ENCODE measurements at places on chromosomes 6 and 20.

DNA sequence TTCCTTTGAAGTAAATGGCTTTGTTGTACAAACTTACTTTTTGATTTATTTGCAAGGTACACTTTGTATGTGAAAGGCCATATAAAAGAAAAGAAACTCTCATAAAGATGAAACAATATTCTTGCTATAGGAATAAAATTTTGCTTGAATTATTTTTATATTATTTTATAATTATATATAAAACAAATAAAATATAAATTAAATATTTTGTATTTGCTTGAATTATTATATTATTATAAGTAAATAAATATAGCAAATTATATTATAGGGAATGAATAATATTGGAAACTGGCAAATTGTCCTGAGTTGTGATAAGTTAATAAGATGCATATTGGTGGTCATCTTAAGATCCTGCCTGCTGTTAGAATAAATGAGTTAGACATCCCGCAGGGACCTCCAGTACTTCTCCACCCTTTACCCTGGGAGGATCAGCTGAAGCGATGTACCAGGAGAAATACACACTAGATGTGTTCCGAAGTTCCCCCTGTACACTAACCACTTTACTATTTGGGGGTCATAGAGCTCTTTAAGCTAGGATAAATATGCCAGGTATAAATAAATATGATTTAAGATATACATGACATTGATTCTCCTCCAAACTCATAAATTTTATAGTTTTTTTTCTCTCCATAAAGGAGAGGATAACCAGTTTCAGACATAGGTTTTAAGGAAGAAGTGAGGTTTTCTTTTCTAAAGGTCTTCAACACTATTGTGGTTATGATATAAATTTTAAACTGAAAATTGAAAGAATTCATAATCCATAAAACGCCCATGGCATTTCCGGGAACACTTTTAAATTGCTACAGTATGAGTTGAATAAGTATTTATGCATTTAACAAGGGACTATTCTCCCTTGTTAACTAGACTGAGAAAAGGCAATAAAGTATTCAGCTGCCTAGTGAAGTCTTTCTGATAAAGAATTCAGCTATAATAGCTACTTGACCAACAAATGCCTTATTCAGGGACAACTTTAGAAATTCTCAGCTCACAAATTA lies 486.3 kb upstream of the MARCKS start:
- no peak for DNase-seq

DNA sequence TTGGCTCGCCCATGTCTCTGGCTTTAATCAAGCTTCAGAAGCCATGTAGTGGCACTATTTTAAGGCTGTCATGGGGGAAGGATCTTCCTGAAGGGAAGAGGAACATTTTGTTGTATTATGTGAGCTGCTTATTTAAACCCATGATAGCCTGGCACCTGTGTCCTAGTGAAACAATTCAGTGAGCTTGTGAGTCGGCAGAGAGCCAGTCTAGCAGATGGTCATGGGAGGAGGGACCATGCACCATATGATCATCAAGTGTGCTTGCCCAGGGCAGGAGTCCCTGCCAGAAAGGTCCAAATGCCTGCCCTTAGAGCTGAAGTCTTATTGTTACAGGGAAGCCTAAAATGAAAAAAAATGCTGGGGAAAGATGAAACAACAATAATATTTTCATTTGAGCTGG lies 132.9 kb downstream of the PRDM13 start:
- no peak for DNase-seq

DNA sequence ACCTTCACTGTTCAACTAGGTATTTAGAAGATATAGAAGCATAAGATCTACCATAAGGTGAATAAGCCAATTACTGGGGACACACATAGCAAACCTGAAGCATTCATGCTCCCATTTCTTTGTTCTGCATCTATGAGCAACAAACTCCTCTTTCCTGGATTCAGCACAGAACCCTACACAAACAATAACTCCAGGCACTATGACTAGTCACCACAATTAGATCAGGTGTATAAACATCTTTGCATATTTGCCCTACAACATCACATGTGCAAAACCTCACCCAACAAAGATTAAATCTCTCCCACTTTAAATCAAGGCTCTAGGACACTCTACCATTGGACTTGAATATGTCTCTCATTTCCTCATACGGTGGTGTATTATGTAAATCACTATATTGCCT lies 652.3 kb downstream of the EPHA7 start:
- no peak for DNase-seq

DNA sequence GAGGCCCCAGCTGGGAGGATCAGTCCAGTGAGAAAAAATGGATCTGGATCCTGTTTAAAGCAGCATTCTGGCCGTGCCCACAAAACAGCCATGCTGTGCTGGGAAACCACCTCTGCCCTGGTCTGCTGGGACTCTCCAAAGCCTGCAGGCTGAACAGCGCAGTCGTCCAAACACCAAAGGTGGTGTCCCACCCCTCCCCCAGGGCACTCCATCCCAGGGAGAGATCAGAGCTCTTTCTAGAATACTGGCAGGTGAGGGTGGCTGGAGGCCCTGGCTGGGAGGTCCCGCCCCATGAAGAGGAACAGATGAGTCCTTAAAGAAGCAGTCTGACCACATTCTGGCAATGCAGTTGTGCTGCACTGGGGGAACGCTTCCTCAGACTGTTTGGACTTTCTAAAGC lies 84.6 kb downstream of the MRAP2 start:
- DNase-seq = no peak

GRCh38 chr6:11197850-11198249 lies 34.6 kb downstream of the NEDD9 start:
- no peak for DNase-seq

- no peak for DNase-seq
Observed at GRCh38 chr6:44650495-44650894, 263.0 kb downstream of the CDC5L start.

DNA sequence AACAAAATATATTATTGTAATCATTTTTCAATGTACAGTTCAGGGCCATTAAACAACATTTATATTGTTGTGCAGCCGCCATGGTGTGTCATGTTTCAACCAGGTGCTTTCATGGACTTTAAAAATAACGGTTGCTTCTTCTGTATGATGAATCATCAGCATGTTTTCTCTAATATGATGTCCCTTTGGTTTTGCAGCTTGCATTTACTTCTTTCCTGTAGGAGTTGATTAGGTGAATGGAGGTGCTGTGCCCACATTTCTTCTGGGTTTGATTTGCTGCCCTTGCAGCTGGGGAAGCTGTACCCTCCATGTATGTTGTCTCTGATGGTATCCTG lies 54.9 kb upstream of the TULP4 start:
- DNase-seq = no peak
